ENCODE measurements at places on chromosomes 5 and 9. TPM values are rescaled to one million over a fixed set of nuclear protein-coding genes. Genes with fewer than 3 reads are reported as not detected.
A peak's percentile ranks its signal among the peaks of the same experiment; 100 is the strongest.

The DOK3 gene
- 3.1 TPM for polyA plus RNA-seq

The CARD19 gene
- 32.7 TPM for polyA plus RNA-seq

The ZNF366 gene
- not detected for polyA plus RNA-seq

The KCNV2 gene
- not detected for polyA plus RNA-seq

The CBY3 gene
- not detected for polyA plus RNA-seq

The ASTN2 gene
- polyA plus RNA-seq: 3.0 TPM

The ENG gene
- 84.0 TPM for polyA plus RNA-seq

- no peak for DNase-seq
Measured at GRCh38 chr9:106828965-106829364, 34.0 kb upstream of the ZNF462 start.

GRCh38 chr9:81969971-81970370, 18.6 kb upstream of the SPATA31D1 start:
- DNase-seq: no peak

GRCh38 chr9:121454972-121455371, 44.7 kb downstream of the GGTA1 start:
- no peak for DNase-seq

DNA sequence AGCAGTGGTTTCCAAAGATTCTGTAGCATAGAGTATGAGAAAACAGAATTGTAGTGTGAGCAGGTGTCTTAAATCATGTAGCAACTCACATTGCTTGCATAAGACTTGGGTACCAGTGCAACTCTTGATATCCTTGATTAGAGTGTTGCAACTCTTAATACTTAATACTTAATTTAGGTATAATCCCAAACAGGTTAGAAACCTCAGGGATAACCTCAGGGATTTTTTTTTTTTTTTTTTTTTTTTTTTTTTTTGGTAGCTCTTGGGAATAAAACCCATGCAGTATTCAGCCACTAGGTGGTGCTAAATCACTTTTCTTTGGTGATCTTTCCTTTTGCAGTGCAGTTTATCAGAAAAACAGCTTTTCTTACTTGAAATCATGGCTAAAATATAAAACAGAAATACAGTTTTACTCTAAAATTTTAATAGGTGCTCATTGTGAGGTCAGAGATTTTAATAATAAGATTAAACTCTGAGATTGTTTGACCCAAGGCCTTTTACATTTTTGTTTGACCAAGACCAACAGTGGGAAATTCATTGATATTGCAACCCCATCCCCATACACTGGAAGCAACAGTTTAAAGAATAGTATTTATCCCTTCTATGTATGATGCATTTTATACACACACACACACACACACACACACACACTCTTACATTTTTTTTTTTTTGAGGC, 55.3 kb downstream of the ERAP1 start:
- peak; percentile 76 for DNase-seq

GRCh38 chr5:33308586-33308985, 132.2 kb upstream of the TARS1 start:
- no peak for DNase-seq

DNA sequence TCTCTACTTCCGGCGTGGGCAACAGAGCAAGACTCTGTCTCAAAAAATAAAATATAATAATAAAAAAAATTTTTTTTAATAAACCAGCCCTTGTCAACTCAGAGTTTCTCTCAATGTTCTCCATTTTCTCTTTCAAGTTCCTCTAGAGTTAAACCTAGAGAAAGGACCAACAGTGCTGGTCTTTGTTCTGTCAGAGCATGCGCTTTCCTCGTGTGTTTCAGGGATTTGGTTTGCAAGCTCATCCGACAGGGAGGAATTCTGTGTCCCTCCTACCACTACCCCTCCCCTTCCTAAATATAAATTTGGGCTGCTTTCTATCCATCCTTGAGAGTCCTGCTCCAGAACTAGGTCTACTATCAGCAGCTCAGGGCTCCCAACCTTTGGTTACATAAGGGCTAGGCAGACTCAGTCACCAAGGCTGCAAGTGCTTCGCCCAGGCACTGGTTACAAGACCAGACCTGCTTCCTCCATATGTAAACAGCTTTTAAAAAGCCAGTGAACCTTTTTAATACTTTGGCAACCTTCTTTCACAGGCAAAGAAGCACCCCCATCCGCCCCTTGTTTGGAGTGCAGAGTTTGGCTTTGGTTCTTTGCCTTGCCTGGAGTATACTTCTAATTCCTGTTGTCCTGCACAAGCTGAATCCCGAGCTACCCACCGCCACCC, 13.5 kb downstream of the SETX start:
- no peak for DNase-seq

- no peak for DNase-seq
Measured at GRCh38 chr5:143311955-143312354, 91.5 kb downstream of the NR3C1 start.

DNA sequence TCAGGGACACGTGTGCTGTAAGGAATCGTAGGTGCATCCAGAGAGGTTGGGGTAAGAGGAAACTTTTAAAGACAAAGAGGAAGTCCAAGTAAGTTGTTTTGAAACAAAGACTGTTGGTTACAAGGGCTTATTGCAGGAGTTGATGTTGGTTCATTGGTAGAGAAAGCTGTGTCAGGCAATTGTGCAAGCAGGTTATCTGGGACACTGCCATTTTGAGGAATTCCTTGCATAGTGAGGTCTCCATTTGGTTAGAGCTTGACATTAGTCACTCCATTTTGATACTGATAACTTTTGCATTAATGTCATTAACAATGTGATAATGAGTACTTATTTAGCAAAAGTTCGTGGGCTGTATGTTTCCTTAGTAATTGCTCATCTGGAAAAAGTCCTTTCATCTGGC, 24.9 kb downstream of the CNOT6 start:
- no peak for DNase-seq

GRCh38 chr5:150487199-150488061, 20.5 kb upstream of the NDST1 start:
- peak; percentile 61 for DNase-seq

GRCh38 chr5:75260708-75261107, 24.0 kb upstream of the ANKRD31 start:
- peak; percentile 91 for DNase-seq
